ENCODE measurements at places on chromosomes 4 and X.

DNA sequence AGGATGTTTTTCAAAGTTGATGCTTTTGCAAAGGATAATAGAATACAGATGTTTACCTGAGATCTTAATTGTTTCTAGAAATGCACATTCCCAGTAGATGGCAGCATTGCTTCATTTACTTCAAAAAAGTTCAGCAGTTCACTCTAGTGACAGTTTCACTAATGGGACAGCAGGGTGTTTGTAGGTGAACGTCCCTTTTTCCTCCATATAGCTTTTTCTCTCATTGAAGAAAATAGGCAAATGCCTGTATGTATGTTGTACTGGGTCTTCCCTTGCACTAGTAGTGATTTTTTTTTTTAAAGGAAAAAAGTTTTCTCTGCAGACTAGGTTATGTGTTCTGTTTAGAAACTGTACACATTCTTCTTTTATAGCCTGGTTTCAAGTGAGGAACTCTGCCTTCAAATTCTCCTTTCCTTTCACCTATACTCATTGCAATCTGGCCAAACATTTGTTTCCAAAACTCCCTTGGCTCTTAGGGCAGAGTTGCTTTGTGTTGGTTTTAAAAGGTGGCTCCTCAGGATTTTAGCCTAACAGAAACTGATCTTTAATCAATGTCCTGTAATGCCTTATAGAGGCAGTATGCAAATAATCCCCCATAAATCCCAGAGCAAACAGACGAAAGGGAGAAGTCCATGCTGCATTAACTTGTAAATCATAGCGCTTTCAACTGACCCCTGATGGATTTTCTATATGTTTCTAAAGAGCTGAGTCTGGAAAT is 86.3 kb downstream of the EGF start:
- DNase-seq: peak; percentile 41

GRCh38 chr4:29558789-29559188 is 1161.4 kb upstream of the PCDH7 start:
- no peak for DNase-seq

DNA sequence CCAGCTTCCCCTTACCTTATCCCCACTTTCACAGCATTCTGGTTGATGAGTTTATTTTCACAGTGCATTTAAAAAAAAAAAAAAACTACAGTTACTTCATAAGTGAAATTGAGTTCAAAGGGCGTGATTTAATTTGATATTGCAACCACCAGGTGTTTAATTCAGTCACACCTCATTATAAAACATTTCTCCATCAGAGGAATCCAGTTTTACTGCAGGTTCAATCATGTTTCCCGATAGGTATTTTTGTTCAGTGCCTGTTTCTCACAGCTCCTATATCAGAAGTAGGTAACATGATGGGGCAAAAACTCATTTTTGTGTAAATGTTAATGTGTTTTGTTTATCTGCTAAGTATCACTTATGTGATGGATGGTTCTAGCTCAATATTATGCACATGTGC is 102.3 kb upstream of the PCDH7 start:
- no peak for DNase-seq

DNA sequence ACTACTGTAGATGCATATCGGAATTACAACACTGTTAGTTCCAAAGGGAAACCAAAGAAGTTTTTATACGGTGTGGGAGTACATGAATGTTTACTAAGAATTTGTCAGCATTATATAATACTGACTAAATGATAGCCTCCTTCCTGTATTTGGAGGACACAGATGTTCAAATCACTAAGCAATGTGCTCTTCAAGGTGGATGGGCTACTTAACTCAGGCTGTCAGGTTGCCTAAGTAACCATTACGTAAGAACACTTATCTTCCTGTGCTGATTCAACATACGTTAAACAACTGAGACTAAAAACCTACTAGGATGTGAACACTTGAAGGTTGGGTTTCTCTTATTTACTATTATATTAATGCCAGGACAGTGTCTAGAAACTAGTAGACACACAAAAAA is 81.9 kb upstream of the HPGD start:
- DNase-seq: no peak

Measured in retina (tissue), 1 donor.